Skin of body (tissue), 3 donors: ENCODE measurements at places on chromosomes 6 and 20. TPM values are rescaled to one million over a fixed set of nuclear protein-coding genes. Genes with fewer than 3 reads are reported as not detected.

Gene ZKSCAN4
- 4.5 TPM for total RNA-seq

Gene ELOVL2
- 0.59 TPM for total RNA-seq

Gene TNF
- 1.9 TPM for total RNA-seq

Gene OR12D3
- total RNA-seq = not detected

Gene CDH26
- 6.5 TPM for total RNA-seq

Gene FAM83C
- total RNA-seq = 7.7 TPM

Gene DSTN
- 140 TPM for total RNA-seq
